ENCODE measurements at places on chromosomes 3 and 15.

- DNase-seq, result no peak
These were observed 204.0 kb downstream of the OSBPL10 start for GRCh38 chr3:31777092-31777491.

DNA sequence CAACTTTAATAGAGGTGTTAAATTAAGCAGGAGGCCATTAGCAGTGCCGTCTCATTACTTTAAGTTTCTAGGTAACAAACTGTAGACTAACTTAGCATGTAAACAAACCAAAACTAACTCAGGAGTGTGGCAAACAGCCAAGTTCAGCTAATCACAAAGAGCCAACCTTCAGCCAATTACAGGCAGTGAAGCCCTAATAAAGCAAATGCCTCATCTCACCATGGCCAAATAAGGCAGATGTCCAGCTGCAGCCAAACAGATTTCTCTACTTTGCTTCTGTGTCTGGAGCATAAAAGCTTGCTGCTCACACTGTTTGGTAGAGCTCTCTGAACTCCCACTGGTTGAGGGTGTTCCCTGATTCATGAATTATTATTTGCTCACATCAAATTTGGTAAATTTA lies 835.4 kb upstream of the GBE1 start:
- DNase-seq, result no peak

- no peak for DNase-seq
These were observed 38.8 kb downstream of the SLC12A1 start for GRCh38 chr15:48244921-48245320.

GRCh38 chr3:31635545-31635944 lies 102.8 kb downstream of the STT3B start:
- DNase-seq, result no peak

DNA sequence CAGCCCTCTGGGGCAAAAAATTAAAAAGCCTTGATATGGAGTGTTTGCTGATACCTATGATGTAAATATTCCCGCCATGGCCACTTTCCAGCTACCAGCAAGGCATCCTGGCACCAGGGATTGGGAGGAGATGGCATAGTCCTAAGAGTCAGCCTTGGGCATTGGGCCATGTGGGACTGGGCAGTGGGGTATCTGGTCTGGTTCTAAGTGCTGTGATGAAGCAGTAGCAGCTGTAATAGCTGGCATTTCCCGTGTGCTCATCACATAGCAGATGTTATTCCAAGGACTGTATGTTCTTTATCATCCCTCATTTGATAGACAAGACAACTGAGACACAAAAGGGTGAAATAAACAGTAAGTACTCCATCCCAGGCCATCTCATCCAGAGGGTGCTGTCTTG lies 6.9 kb upstream of the SACM1L start:
- no peak for DNase-seq
